ENCODE measurements at places on chromosomes 16 and 17.

GRCh38 chr17:44972953-44973352 lies 4.8 kb upstream of the C1QL1 start:
- DNase-seq: no peak

GRCh38 chr17:74274060-74274708 lies at the start of gene DNAI2:
Gene DNAI2, plus strand, starts transcription at chr17:74274234. Its CDS starts 7,584 bp downstream, at chr17:74281818.
- DNase-seq: no peak

- DNase-seq: no peak
Measured at GRCh38 chr17:9531034-9531433, 44.6 kb downstream of the STX8 start.

DNA sequence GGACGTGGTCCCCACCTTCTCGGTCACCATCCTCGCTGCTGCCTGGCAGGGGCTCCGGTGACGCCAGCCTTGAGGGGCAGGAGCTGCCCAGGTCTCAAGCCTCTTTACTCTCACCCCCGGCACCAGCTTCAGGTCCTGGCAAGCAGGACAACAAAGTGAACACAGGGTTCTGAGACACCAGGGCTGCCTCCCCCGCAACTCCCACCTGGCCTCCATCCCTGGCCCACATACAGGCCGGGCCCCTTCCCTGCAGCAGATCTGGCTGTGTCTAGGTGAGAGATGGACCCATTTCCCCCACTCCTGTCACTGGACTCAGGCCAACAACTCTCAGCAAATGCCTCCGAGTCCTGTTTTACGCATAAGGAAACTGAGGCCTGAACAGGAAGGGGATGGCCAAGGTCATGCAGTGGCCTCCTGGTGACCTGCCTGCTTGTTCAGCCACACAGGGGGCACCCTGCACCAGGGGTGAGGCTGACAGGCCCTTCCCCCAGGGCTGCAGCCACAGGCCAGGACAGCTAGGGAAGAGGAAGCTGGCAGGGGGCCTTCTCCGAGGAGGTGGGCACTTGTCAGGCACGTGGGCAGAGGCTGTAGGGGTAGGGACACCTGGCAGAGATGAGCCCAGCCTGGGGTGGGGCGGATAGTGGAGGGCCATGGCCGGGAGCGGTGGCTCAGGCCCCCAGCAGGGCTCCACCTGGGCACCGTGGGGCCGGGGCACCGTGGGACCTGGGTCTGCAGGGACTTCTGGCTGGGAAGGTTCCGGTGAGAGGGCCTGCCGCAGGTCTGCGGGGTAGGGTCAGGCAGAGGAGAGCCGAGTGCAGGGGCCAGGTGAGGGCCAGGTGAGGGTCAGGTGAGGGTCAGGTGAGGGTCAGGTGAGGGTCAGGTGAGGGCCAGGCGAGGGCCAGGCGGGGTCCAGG lies 46.7 kb upstream of the PVALEF start:
- no peak for DNase-seq

DNA sequence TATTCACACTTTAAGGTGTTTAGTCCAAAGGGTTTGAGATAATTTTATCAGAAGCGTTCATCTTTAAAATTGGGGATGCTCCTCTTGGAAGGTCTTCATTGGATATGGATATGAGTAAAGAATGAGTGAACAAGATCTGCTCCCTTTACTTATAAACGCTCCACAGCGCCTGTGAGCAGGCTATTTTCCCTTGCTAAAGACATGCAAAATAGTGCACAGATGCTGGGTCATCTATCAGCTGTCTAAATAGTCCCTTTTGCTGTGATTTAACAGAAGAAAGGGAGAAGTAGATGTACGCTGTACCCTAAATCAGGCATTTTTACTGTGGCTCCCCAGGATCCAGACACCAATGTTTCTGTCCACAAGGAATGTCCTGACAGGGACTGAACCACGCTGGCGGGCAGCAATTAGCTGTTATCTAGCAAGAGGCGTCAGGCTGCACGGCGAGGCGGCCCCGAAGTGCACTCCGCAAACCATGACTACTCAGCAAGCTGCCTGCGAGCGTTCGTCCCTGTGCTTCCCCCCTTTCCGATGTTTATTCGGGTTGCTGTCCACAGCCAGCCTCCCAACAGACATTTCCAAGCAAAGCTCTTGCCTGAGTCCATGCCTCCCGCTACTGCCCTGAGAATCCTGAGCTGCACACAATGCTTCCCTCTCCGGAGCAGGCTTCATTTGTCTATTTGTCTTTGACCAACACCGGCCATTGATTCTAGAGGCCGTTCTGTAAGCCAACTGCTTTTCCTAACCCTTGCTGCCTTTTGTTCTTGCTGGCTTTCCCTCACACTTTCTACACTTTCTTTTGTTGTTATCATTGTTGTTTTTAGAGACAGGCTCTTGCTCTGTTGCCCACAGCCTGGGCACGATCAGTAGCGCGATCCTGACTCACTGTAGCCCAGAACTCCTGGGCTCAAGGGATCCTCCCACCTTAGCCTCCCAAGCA lies 55.7 kb upstream of the CNEP1R1 start:
- DNase-seq: no peak

- no peak for DNase-seq
Measured at GRCh38 chr16:27640277-27640600, 90.3 kb downstream of the KATNIP start.

- no peak for DNase-seq
Measured at GRCh38 chr17:41987642-41988041, 21.0 kb downstream of the CNP start.

DNA sequence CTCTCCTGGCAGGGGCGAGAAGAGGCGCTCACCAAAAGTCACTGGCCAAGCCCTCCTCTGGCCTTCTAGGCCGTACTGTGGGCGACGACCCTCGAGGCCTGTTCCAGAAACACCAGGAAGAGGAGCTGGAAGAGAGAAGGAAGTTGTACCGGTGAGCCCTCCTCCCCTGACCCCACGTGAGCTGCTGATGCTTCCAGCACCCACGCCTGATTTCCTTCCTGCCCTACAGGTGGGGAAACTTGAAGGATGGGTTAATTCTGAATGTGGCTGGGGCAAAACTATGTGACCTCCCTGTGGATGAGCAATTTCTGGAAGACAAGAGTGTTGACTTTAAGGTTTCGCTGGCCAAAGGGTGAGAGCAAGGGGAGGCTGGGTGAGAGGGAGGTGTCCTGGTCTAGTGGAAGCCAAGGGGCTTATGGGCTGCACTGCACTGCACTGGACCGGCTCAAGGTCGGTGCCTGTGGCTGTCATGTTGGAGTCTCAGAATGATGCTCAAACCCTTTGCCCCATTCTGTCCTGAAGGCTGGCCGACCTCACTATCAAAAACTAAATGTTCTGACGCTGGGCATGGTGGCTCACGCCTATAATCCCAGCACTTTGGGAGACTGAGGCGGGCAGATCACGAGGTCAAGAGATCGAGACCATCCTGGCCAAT lies 6.2 kb downstream of the C17orf100 start:
- DNase-seq: no peak

GRCh38 chr17:45994987-45995386 lies 4.1 kb upstream of the STH start:
- DNase-seq: no peak

GRCh38 chr17:34556384-34556783 lies 23.0 kb upstream of the TMEM132E start:
- DNase-seq: no peak

DNA sequence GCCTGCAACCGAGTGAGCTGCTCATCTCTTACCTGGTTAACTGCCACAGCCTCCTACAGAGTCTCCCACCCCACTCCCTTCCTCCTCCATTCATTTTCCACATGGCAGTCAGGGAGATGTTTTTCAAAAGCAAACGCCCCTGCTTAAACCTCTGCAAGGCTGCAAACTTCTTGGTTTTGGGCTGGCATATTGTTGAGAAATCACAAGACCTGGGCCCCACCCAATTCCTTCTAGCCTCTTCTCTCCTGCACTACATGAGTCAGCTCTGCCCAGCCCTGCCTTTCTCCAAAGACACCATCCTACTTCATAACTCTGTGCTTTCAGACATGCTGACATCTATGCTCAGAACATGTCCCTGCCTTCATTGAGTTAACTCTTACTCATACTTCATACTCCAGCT lies 136.1 kb downstream of the SPACA3 start:
- no peak for DNase-seq

DNA sequence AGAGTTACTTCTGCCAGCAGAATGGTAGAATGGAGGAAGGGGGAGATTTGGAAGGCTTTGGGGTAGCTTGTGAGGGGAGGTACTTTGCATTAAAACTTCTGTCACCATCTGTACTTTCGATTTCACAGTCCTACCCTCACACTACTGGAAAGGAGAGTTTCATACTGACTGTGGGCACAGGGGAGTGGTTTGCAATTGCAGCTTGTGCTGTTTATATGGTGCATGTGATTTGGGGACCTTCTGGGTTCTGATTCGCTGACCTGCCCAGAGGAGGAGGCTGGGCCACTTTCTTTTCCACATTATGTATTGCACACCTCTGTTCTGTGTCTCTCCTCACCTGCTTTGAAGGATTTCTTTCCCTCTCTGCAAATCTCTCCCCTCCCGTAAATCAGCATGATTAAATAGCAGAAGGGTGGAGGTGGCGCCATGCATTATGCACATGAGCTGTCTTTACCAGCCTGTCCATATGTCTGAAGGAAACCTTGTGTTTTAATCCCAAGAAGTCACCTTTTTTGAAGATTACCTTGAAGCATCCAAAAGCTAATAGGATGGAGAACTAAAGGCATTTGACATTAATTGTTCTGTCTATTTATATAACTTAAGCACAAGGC lies 90.9 kb downstream of the RBFOX1 start:
- DNase-seq: no peak

GRCh38 chr17:57108671-57109392 lies 23.8 kb downstream of the AKAP1 start:
- DNase-seq: no peak

GRCh38 chr17:27747462-27748359 lies 52.6 kb downstream of the NOS2 start:
- DNase-seq: no peak

GRCh38 chr17:19242926-19243325 lies 5.8 kb downstream of the EPN2 start:
- DNase-seq: no peak

- no peak for DNase-seq
Measured at GRCh38 chr17:50541716-50542688, 5.0 kb upstream of the SPATA20 start.

DNA sequence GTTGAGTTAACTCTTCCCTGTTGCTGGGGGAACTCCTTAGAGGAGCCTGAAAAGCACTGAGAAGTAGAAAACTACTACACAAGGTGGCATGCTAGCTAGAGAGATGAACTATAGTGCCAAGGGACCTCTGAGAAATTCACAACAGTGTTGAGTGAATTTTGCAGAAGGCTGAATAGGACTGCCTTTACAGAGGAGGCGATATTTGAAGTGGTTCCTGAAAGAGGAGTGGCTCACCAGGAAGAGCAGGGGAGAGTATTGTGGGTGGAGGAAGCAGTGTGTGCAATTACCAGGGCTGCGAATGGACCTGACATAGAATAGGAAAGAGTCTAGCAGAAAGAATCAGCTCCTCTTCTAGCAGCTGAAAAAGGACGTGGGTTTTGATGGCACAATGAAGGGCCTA lies 66.4 kb downstream of the CDK5R1 start:
- DNase-seq: no peak

DNA sequence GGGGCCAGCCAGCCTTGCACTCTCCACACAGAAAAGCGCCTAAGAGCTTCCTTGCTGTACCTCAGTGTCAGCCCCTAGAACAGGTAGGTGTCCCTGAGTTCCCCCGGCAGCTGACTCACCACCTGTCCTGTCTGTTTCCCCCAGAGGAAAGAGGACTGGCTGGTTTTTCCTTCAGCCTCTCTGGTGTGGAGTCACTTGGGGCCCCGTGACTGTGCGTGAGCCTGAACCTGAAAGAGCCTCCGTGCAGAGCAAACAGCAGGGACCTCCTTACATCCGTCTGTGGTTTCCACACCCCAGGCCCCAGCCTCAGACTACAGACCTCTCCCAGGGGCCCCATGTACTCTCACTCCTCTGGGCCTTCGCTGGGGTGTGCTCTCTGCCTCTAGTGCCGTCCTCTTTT lies 87.8 kb downstream of the GNAO1 start:
- DNase-seq: no peak

DNA sequence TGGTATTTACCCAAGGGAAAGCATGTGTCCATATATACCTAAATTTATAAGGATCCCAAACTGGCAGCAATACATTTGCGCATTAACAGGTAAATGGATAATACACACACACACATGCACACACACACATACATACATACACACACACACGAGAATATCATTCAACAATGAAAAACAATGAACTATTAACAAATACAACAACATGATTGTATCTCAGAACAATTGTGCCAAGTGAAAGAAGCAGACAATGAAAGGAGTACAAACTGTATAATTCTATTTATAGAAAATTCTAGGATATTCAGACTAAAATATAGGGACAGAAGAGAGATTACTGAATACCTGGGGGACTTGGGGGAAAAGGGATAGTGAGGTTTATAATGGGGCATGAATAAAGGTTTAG lies 323.0 kb downstream of the KCNJ2 start:
- DNase-seq: no peak

- DNase-seq: no peak
Measured at GRCh38 chr16:72739577-72739976, 308.4 kb downstream of the ZFHX3 start.

- DNase-seq: no peak
Measured at GRCh38 chr16:47943235-47943634, 212.6 kb downstream of the ABCC12 start.

All from GM12864 (cell line).